ENCODE measurements at places on chromosomes 6 and 20. TPM values are rescaled to one million over a fixed set of nuclear protein-coding genes. Genes with fewer than 3 reads are reported as not detected.

DNA sequence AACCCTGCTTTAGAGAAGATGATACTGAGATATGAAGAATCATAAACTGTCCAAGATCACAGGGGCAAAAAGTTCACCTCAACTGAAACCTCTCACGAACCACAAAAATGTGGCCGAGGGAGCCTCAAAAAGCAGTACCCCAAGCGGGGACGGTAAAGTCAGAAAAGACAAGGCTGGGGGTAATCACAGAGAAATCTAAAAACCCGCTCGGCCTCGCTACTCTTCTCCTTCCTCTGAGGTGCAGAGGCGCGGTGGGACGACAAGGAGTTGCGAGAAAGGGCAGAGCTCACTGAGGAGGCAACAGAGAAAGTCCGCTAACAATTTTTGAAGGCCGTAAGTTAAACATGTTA lies 356 bp upstream of the IRAK1BP1 start:
- H3K27ac ChIP-seq, result peak overlapping the region; percentile 94
- H3K4me1 ChIP-seq, result peaks cover 5% of the 10 kb centered on the region
- peak overlapping the region; percentile 99 for H3K4me3 ChIP-seq

DNA sequence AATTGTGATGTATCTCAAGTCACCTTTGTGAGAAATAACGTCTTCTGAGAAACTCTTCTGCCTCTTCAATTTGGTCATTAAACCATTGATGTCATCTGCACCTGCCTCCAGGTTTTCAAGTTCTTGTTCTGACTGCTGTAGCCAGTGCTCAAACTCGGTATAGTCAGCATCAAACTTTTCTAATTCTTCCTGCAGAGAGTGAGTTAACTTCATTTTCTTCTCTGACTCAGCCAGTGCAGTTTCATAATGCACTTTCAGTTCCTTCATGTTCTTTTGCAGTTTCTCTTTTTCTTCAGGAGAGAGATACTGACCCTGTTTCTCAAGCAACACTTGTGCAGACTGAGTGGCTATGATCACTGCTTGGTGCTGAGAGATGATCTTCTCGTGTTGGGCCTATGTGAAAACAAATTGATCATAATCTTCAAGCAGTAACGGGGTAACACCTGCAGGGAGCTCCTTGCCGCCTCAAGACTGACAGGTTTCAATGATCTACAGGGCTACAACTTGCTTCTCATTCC lies 48.8 kb downstream of the DST start:
- H3K4me1 ChIP-seq, result peaks cover 20% of the 10 kb centered on the region
- peak; percentile 94 for ATAC-seq
- H3K36me3 ChIP-seq, result no peaks in the 10 kb centered on the region

DNA sequence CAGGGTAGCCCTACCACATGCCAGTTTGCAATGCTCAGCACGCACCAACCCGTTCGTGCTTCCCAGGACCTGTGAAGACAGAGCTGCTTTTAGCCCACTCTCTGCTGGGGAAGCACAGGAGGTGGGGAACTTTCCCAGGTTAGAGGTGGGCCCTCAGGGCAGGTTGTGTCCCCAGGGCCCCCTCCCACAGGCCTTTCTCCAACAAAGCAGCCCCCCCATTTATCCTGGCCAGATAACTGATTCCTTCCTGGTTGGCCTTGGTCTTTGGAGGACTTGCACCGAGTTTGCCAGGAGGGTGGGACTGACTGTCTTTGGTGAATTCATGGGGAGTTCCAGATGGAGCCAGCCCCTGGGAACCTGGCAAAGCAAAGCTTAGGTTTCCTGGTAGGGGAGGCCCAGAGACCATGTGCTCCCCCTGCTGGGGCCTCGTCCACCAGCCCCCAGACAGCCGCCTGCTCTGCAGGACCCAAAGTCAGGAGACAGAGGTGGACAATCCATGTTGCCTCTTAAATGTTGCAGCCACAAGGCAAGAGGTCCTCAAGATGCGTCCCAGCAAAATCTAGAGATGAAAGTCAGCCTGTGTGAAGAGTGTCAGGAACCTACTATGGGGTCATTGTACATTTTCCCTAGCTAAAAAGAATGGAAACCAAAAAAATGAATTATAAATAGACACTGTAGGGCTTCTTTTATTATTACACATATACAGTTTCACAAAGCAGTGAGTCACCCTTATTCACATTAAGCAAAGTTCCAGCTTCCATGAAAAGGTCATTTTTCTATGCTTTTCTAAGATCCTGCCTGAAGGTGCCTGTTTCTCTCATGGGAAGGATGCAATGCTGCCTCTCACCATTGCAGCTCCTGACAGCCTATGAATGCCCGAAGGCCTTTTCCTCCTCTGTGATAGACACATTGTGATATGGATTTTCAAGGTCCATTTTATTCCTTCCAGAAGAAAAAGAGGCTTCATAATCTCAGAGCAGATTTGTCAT lies 497.8 kb downstream of the PREX1 start:
- no peak for ATAC-seq
- no peak overlapping the region for H3K4me3 ChIP-seq
- no peak overlapping the region for H3K27ac ChIP-seq
- no peaks in the 10 kb centered on the region for H3K36me3 ChIP-seq
- peaks cover 30% of the 10 kb centered on the region for H3K27me3 ChIP-seq

DNA sequence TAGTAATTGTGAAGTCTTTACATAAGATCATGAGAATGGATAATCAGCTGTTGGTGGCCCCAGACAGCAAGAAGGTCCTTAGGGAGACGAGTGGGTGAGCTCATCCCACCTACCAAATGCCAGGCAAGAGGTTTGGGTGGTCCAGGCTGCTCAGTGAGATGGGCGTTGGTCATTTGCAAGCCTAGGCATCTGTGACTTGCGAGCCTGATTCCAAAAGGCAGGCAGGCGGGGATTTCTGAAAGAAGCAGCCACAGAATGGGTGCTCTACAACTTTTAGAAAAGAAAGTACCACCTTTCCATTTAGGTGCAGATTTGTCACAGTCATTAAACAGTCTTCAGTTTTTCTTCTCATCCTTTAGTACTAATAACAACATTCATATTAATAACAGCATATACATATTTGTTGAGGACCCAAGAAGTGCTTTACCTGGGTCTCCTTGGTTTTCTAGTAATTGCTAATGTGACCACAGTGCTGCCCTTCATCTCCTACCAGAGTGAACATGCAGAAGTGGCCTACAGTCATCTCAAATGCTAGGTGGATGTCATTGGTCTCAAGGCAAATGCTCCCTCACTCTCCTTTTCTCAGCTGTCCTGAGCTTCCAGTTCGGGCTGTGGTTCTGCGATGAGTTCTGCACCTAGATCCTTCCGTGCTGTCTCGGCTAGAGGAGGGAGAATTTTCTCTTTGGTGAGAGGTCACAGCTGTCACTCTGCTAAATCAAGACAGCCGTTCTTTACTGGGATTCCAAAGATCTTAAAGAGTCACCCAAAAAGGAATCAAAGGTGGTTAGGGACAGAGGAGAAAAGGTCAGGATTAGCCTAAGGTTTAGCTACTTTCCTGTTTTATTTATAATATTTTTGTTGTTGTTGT lies 2.7 kb downstream of the WRNIP1 start:
- H3K27ac ChIP-seq, result peak overlapping the region; percentile 39
- peaks cover 66% of the 10 kb centered on the region for H3K36me3 ChIP-seq
- H3K4me3 ChIP-seq, result peak overlapping the region; percentile 85
- ATAC-seq, result no peak

The C20orf144 gene
- total RNA-seq, result 0.41 TPM

- H3K27me3 ChIP-seq, result no peaks in the 10 kb centered on the region
- no peaks in the 10 kb centered on the region for H3K4me1 ChIP-seq
- no peak overlapping the region for H3K4me3 ChIP-seq
- H3K36me3 ChIP-seq, result no peaks in the 10 kb centered on the region
- no peak for ATAC-seq
Observed at GRCh38 chr20:52752023-52752422, 220.1 kb upstream of the TSHZ2 start.

The SNAI1 gene
- total RNA-seq, result not detected

DNA sequence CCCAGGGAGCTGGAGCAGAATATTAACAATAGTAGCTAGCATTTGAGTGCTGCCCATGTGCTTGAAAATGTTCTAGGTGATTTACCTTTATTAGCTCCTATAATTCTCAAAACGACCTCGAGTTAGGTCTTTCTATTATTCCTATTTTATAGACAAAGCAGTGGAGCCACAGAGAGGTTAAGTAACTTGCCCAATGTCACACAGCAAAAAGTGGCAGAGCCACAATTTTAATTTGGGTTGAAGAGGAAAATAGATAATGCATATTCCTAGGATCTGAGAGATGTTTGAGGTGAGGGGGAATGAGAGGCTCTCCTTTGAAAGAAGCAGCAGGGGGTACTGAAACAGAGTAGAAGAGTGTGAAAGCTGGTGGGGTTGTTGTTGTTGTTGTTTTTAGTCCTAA lies 354.5 kb upstream of the SLC35B3 start:
- no peak for ATAC-seq
- H3K36me3 ChIP-seq, result no peaks in the 10 kb centered on the region
- no peaks in the 10 kb centered on the region for H3K4me1 ChIP-seq
- H3K4me3 ChIP-seq, result no peak overlapping the region
- H3K27ac ChIP-seq, result no peak overlapping the region

DNA sequence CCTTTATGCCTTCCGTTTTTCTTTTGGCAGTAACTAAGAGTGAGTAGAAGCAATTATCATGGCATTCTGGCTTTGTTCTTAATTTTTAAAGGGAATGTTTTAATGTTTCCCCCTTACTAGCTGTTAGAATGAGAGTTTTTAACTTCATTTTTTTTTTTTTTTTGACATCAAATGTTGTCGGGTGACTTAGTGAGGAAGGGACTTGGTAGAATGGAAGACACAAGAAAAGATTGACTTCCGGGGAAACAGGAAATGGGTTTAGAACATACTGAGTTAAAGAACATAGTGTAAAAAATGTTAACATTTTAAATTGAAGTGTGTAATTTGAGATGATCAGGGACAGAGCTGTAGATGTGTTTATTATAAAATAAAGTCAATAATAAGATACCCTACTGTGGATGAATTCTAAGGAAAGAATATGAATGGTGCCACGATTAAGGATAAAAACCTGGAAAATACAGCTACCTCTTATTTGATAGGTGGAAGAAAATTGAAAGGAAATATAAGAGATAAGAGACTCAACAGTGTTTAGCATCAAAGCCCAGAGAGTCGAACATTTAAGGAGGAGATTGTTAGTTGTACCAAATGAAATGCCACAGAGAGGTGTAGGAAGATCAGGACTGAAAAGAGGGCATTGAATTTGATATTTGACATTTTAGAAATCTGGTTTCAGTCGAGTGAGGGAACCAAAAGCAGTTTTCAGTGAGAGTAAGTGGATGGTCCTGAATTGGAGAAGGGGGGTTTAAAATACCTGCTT lies 9.4 kb downstream of the HSF2 start:
- H3K4me1 ChIP-seq, result peaks cover 23% of the 10 kb centered on the region
- peak overlapping the region; percentile 94 for H3K27ac ChIP-seq
- ATAC-seq, result no peak
- H3K27me3 ChIP-seq, result no peaks in the 10 kb centered on the region
